NCI-H82 (cell line): ENCODE measurements at places on chromosomes 2 and 18.

- no peak for DNase-seq
These were observed 72.8 kb downstream of the PLEKHA3 start for GRCh38 chr2:178553047-178553446.

GRCh38 chr2:230408244-230408842 lies 7.7 kb upstream of the SP100 start:
- DNase-seq, result no peak

- DNase-seq, result no peak
These were observed 1256.7 kb upstream of the NRXN1 start for GRCh38 chr2:52288596-52288995.

- no peak for DNase-seq
These were observed 49.6 kb downstream of the ZEB2 start for GRCh38 chr2:144470334-144470733.

DNA sequence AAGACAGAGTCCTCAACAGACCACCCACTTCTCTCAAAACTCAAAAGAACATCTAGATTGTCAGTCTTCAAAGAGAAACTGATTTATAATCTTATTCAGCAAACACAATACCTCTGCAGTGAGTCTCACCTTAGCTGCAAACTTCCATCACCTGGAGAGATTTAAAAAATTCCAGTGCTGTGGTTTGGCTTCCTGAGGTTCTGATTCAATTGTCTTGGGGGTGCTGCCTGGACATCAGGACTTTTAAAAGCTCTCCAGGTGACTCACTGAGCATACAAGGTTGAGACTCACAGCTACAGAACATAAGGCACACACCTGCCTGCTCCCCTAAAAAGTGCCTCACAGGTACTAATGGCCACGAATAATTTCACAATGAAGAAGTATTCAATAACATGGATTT lies 40.3 kb downstream of the RNF152 start:
- no peak for DNase-seq

- DNase-seq, result no peak
These were observed 175.5 kb downstream of the ZNF407 start for GRCh38 chr18:74773171-74773624.

DNA sequence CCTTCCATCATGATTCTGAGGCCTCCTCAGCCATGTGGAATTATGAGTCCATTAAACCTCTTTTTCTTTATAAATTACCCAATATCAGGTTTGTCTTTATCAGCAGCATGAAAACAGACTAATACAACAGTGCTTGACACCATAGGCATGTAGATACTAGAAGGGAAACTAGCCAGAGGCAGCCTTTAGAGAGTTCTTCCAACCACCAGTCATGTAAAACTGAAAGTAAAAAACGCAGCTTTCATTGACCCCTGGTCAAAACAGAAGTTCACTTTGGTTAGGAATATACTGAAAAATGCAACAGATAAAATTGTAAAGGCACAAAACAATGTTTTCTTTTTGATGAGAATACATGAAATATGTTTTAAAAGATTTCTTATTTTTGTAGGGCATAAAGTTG lies 122.8 kb upstream of the L3MBTL4 start:
- no peak for DNase-seq
